ENCODE measurements at places on chromosomes 5 and 9.

DNA sequence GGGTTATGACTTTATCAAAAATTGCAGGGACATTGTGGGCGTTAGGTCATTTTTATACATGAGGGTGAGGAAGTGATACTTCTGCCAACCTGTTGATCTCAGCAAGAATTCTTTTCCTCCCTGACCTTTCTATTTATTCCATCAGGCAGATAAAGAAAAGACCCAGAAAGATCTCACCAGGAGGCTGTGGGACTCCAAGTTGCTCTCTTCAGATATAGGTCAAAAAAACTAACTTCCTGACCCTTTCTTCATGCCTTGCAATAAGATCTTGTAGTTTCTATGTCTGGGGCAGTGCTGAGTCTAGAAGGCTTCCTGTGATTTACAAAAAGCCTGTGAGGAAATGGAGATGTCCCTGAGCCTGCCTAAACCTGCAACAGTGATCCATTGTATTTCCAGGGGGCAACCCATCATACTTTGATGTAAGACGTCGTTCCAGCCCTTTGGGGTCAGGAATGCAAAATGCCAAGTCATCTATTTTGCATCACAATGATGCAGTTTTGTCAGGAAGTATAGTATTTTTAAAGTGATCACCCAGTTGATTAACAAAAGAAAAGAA lies 22.0 kb upstream of the PIK3R1 start:
- DNase-seq, result no peak

DNA sequence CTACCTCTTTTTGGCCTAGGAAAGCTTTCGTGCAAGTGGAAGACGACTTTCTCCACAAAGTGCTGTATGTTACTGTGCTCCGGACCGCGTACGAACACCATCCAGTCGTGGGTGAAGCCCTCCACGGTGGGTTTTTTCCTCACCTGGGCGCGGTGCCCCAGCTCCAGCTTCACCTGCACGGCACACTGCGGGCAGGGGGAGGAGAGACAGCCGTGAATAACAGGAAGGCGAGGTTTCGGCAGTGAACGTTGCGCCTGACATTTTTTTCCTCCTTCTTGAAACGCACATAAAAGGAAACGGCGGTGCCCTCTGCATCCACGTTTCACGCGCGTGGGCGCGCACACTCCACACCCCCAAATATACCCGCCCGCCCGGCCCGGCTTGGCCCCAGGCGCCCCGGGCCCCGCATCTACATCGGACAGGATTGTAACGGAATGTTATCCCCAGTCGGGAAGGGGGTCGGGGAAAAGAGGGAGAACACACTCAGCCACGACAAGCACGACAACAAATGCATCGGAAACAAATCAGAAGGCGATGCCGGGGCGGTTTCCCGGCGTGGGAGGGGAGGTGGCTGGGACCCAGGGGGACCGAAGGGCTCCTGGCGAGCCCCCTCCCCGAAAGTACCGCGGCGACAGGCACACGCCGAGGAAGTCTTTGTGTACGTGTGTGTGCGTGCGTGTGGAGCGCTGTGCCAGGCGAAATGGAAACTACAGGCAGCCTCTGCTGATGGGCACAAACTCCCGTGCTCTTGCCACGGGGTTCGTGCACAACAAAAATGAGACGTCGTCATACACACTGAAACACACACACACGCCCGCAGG lies 1.4 kb downstream of the MLLT3 start:
- no peak for DNase-seq

DNA sequence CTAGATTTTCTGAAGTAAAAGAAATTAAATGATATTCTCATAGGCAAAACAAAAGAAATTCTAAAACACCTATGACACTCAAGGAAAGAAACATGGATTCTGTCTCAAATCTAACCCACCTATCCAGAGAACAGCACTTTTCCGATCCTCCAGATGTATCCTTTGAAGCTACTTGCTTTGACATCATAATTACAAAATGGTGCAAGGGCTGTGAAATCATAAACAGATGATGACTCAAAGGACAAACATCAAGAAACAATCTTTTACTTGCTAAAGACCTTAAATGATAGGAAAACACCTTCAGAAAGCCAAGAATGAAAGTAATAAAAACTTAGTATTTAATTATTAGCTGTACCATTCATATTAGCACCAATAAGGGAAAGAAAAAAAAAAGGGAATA lies 202.6 kb downstream of the DENND1A start:
- DNase-seq, result no peak

GRCh38 chr5:175789670-175790069 lies 81.7 kb upstream of the CPLX2 start:
- DNase-seq, result no peak

DNA sequence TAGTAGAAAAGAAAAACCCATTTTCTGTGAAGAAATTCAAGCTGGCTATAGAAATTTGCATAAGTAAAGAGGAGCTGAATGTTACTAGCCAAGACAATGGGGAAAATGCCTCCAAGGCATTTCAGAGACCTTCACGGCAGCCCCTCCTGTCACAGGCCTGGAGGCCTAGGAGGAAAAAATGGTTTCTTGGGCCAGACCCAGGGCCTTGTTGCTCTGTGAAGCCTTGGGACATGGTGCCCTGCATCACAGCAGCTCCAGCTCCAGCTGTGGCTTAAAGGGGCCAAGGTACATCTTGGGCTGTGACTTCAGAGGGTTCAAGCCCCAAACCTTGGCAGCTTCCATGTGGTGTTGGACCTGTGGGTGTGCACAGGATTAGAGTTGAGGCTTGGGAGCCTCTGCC lies 130.0 kb upstream of the DMRTA1 start:
- no peak for DNase-seq

GRCh38 chr5:1402611-1403255 lies 42.5 kb downstream of the SLC6A3 start:
- DNase-seq, result no peak

- DNase-seq, result no peak
Observed at GRCh38 chr5:78612227-78613150, 36.1 kb downstream of the LHFPL2 start.

DNA sequence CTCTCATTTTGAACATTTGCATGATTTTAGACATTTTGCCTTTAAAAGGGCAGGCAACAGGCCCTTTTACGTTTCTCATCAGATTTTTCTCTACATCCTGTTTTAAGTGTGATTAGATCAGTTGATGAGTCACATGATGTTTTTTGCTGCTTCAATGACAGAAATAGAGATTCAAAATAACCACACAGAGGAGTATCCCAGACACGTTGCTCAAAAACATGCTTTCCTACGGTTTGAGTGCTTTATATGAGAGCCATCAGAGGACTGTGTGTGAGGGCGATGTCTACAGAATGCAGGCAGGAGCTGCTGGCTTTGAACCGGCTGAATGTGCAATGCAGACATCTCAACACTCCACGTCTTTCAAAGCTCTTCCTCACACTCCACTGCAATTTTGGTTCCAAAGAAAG lies 42.1 kb downstream of the OTULIN start:
- no peak for DNase-seq

DNA sequence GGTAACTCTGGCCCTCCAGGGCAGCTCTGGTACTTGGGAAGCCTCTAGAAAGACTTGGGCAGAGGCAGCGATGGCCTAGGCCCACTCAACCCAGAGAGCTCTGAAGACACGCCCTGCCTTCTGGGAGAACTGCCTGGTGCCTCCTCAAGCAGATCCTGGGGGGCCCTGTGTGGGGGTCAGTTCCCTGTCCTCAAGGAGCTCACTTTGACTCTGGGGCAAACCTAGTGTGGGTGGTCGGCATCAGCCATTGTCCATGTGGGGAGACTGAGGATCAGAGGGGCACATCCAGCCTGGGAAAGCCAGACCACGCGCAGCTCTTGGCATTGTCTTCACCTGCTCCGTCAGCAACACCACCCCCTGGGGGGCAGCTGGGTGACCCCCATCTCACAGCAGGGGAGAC lies 28.0 kb downstream of the ABO start:
- DNase-seq, result no peak

DNA sequence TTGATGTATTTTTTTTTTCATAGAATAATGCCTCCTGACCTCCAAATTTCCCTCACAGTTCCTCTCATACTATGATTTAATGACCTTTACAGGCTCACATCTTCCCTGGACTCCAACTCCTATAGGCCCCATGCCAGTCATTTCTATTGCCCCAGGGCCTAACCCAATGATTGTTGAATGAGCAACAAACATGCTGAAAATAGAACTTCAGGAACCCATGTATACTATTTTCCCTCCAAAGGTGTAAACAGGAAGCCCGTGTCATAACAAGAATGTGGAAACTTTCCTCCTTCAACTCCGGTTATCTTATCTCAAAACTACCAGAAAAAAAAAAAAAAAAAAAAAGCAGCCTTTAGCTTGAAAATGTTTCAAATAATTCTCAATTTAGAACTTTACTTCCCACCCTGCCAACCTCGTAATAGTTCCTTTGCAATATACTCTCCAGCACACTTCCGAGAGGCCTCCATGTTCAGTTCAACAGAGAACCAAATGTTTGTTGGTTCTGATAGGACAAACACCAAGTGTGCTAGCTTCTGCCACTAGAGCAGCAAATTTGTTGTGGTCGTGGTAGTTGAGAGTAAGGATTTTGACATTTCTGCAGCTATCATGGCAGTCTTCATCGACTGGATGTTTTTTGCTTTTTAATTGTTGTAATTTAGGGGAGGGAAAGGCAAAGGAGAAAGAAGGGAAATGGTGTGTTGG lies 25.8 kb downstream of the TRPM6 start:
- DNase-seq, result no peak

DNA sequence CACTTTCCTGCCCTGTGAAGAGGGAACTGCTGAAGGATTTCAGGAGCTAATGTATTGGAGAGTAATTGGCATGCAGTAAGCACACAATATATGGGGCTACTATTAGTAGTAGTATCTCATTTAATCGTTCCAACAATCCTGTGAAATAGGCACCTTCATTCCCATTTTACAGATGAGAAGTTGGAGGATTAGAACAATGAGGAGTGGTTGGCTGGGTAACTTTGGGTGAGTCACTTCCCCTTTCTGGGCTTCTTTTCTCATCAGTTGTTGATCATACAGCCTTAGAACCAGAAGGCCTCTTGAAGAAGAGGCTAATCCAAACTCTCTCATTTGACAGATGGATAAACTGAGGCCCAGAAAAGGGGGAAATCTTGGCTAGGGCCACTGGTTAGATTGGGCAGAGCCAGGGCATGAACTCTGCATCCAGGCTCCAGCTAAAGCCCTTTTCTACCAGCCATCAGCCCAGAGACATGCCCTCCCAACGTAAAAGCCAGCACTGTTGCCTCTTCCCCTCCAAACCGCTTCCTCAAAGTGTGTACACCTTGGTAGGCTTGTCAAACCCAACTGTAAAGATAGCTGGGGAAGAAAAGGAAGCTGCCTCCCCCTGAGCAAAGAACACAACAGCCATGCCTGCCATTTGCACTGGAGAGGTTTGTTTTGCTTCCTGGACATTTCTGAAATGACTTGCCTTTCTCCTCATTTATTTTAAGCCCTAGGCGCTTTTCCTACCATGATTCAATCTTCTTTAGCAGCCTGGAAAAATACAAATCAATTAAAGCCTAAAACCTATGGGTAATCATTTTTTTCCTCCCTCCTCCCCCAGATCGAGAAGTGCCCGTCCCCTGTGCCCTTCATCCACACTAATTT lies 992 bp downstream of the SPACA9 start:
- peak; percentile 33 for DNase-seq

DNA sequence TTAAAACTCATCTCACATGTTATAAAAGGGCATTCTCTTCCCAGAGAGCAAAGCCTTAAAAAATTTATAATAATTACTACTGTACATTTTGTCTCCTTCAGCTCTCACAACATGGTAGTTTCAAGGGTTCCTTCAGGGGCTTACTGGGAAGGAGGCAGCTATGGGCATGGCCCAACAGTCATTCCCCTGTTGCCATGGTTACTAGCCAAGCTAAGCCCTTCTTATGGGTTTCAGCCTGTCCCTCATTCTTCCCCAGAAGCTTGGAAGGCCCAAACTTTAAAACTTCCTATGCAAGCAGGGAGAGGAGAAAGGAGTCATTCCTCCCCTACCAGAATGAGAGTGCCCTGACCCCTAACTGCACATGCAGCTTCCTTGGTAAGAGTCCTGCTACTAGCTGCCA lies 82.2 kb upstream of the CNTLN start:
- no peak for DNase-seq

DNA sequence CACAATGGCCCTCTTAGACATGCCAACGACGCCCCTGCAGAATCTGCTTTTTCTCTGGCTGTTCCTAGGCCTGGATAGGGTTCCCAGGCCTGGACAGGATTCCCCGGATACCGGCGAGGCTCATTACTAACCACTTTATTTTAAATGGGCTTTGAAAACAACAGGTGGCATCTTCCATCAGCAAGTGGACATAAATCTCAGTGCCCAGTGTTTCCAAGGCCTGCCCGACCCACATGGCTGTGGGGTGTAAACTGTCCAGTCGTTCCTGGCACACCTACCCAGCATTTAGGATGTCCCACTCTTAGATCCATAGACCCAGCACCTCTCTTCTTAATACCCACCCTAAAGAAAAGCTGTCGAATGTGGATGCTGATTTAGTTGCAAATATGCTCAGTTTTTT lies 896 bp downstream of the CMBL start:
- no peak for DNase-seq

DNA sequence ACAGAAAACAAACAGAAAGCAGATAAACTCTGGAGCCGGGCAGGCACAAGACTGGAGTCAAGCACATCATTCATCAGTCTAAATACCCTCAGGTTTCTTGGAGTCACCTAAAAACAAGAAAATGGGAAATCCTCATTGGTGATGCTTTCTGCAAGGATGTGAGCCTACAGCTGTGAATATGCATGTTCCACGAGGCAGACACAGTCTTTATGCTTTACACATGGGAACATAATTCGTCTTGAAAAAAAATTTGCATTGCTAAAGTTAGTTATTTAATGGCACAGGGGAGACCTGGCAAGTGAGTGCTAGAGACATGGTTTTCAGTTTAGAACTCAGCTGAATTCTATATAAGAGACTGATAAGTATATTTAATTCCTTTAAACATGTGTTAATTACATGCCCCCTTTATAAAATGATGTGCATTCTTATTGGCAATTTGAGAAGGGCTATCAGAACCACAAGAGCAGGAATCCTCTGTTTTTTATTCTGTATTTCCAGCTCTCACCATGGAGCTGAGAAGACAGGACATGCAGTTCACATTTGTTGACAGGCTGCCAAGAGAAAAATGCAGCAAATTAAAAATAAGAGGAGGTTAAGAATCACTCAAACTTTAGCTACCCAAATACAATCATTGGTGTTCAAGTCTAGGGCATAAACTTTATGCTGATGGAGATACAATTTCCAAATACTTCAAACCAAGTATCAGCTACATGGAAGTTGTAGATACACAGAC lies 438.0 kb upstream of the MPDZ start:
- DNase-seq, result no peak

DNA sequence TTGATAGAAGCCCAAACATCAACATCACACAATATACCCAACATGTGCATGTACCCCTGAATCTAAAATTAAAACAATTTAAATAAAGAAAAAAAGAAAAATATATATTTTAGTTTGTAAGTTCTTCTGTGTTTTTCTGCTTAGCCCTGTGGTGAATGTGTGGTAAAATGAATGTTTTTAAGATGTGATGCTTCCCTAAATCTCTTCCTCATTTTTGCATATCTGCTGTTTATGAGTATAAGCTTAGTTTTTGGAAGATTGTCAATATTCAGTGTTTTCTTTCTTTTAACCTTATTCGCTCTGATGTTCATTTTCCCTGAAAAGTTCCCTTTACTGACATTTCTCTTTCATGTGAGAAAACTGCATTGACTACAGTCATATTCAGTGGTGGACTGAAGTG lies 44.4 kb upstream of the DAB2 start:
- no peak for DNase-seq

- DNase-seq, result no peak
Observed at GRCh38 chr5:131436081-131436480, 172.2 kb downstream of the CDC42SE2 start.
